Mesenteric fat pad (tissue), 1 donor: ENCODE measurements at places on chromosomes 2 and 18.
A peak's percentile ranks its signal among the peaks of the same experiment; 100 is the strongest.

GRCh38 chr2:200425026-200425821 lies 84.6 kb downstream of the KCTD18 start:
- no peak for DNase-seq

GRCh38 chr2:138124521-138124920 lies 160.2 kb downstream of the HNMT start:
- DNase-seq: no peak

- no peak for DNase-seq
Measured at GRCh38 chr2:238995634-238996033, 147.7 kb downstream of the TWIST2 start.

DNA sequence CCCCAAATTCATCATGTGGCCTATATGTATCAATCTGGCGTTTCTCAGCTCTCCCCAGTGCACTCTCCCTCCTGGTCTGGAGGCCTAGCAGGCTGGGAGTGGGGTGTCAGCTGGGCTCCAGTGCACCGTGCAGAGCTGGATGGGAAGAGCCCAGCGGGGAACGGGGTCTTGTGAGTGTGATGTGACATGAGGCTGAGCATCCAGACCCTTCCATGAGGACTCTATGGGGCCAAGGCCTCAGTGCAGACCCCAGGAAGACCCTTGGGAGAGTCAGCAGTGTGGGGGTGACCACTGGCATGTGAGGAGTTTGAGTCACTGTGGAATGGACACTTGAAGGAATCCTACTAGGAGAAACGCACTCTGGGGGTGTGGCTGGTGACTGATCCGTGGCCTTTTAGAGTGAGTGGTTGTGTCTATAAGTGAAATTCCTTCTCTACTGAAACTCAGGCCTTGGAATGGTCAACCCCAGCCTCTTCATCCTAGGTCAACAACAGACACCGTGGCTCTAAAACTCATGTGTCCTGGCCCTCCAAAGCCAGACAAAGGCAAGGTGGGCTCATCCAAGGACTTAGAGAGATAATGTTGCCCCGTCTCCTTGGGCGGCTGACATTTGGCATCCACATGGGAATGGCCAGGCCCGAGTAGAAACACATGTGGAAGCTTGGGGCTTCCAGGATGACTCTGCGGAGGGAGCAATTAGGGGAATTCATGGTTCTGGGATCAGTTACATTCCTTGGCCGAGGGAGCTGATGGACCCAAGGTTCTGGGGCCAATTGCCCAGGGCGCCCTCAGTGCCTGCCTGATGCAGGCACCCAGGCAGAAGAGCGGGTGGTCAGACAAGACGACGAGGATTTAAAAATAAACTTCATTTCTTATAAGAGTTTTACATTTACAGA lies 156.0 kb upstream of the TWIST2 start:
- peak; percentile 84 for DNase-seq

DNA sequence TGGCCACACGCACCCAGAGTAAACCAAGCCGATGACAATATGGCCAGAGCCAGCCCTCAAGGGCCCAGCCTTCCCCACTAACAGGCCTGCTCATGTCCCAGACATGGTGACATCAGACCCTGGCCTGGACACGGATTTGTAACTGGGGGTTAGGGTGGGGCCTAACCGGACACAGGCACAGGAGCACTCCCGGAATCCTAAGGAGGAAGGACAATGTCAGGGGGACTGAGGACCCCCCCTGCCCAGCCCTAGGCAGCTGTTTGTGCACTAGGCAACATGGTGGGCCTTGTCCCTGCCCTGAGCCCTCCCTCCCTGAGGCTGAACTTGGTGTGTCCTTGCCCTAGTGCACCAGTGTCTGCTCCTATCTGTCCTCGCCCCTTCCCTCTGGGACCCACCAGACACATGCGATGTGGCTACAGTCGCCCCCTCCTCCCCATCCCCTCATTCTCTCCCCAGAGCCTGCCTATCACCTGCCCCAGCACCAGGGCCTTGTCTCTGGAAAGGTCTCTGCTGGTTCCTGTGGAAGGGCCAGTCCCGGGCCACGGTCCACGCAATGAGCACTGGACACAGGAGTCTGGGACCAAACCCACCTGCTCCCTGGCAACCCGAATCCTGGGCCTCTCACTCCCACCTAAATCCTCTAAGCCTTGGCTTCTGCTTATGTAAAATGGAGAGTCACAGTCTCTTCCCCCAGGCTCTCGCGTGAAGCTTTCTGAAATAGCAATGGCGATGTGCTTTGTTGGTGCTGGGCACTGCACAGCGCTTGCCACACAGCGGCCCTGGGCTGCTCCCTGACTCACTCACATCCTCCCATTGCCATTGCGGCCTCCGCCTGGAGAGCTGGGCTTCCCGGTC lies 76.5 kb upstream of the RAB6C start:
- peak; percentile 82 for DNase-seq
